ENCODE measurements at places on chromosomes 3 and 15.

DNA sequence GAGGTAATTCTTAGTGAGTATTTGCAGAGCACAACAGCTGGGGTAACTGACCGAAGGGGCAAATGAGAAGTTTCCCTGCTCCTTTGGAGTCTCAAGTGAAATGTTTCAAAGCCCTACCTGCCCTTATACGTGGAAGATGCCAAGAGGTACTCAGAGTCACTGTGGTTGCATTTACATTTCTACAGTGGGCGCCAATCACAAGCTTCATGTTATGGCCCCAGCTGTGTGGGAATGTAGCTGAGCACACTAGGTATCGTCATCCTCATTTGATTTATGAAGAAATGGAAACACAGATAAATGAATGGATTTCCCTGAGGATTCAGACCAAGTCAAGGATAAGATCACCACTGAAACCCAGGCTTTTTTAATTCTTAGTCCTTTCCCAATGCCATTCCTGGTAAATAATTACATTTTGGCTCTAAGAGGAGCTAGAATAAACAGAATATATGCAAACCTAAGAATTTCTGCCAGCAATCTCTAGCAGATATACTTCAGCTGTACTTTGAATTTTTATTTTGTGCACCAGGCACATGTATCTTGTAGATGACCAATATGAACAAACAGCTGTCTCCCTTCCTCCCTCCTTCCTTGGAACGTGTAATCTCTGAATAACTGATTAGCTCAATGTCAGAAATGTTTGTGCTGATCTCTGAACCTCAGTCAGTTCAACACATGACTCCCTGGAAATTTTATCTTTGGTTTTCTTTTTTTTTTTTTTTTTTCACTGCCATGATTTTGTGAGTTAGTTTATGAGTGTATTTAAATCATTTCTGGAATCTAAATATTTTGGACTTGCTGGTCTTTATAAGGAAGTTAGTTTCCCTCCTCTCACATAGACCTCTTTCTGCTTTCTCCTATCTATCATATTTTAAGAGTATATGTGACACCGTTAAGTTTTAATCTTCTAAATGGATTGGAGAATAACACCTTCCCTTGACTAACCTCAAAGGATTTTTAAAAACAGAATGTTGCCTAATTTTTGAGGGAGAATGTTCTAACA lies 69.2 kb downstream of the MAP2K5 start:
- no peak for DNase-seq

DNA sequence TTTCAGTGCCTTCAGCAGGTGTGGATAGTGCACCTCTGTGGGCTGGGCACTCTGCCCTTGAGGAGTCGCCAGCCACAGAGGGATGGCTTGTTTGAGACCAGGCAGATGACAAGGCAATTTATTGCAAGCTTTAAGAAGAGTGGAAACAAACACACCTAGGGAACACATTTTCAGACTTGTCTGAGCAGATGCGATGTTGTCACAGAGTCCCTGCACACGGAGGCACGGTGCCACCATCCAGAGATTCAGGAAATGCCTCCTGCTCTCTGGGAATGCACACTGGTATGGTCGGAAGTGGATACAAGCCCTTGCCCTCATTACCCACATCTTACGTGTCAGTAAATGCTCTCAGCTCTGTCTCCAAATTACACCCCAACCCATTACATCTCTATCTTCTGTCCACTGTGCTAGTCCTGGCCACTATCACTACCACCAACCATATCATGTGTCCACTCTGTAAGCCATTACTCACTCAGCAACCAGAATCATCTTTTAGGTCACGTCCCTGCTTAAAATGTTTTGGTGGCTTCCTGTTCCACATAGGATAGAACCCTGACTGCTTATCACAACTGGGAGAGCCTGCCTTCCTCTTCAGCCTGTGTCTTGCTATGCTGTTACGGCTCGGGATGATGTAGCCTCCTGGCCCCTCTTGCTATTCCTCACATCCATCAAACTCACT lies 196.9 kb downstream of the SLCO3A1 start:
- no peak for DNase-seq

- DNase-seq = no peak
These were observed at the start of gene MYLK for GRCh38 chr3:123884203-123884831. TSS of gene MYLK (minus strand) at chr3:123884332. CDS start at chr3:123793841, 90,491 bp downstream.

DNA sequence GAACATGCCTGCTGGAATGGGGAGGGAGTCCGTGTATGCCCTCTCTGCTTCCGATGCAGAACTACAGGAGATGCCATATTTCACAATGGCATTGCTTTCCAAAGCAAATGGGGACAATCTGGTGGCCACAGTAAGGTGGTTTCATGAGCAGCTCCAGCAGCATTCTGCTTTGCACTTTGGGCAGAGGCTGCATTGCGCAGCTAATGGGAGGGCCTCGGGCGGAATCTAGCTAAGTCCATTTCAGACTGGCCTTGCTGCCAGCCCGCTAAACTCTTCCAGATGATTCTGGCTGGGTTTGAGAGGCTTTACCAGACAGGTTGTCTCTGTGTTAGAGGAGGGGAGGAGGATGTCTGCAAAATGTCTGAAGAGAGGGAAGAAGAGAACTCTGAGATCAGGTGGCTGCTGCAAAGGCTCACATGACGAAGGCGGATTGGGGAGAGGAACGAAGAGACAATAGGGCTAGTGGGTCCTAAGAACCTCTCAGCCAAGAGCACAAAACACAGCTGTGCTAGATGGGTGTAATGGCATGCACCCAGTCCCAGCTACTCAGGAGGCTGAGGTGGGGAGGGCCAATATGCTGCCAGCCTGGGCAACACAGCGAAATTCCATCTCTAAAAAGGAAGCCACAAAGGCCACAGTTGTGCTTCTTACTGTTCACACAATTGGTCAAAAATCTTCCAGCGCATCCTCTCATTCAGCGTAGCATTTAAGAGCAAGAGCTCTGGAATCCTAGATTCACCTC lies 63.7 kb downstream of the BDH1 start:
- DNase-seq = no peak

DNA sequence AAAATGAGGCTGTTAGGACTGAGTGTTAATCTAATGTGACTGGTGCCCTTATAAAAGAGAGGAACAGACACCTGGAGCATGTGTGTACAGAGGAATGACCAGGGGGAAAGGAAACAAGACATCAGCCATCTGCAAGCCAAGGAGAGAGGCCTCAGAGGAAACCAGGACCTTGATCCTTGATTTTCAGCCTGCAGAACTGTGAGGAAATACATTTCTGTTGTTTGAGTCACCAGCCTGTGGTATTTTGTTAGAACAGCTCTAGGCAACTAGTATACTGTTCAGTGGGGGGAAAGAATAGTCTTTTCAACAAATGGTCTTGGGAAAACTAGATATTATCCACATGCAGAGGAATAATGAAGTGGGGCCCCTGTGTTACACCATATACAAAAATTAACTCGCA lies 80.6 kb downstream of the CCR1 start:
- no peak for DNase-seq

- DNase-seq = no peak
These were observed 3.0 kb downstream of the DGKG start for GRCh38 chr3:186359078-186359477.

DNA sequence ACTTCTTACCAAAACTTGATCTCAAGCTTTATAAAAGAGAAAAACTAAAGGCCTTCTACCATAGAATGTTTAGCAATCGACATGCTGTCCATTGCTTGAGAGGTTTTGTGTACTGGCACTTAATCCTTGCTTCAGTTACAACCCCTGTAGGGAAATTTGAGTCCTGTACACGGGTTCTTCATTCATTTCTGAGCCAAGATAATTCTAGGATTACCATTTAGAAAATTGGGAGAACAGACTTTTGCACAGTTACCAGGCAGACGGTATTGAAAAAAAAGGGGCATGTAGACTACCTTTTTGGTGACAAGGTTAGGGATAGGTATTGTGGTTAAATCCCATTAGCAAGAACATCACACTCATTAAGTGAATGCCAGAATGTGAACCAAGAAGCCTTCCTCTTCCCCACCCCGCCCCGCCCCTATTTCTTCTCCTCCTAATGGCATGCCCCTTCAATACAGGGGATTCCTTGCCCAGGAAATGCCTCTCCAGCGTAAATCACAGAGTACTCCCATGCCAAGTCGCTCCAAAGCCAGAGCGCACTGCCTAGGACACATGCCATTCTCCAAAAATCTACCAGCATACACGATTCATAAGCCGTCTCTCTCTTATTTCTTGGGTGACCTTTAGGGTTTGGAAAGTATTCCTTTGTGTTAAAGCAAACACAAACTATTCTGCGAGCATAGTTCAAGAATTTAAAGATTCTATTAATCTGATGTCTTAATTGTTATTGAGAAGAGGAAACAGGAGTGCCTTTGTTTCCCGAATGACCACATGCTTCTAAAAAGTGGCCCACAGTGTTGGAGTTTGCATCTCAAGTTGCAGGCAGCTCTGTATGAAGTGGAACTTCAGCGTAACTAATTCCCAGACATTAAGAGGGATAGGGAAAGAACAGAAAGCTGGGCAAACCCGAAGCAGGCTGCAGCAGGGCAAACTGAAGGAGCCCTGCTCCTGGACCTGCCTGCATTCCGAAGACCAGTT lies 164.0 kb upstream of the NR2F2 start:
- DNase-seq = no peak

DNA sequence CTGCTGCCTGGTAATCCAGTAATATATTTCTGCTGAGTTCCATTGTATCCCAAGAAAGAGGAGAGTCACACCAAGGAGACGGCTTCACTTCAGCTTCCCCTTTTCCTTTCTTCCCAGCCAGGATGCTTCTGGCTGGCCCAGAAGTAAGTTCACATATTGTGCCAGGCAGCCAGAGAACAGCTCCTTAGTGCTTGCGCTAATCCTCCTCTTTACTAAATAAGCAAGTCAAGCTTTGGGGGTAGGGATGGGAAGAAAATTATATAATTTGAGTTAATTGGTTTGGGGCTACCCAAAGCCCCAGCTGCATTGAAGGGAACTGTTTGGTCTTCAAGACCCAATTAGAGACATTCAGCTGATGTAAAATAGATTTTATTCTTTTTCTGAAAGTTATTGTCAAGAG lies 218.8 kb upstream of the HES1 start:
- no peak for DNase-seq

DNA sequence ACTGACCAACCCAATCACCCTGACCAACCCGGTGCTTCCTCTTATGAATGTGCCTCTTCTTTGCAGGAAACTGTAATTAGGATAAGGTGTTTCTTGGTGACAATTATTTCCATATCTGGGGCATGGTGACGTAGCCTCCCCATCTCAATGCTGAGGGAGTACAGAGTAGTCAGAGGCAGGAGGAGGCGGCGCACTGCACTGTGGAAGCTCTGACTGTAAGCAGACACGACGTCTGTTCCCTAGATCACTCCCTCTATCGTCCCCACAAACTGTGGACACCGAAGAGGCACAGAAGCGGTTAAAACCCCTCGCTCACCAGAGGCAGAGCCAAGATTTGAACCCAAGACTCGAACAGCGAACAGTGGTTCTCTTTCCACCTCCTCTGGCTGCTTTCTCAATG lies 231.0 kb upstream of the IGF1R start:
- no peak for DNase-seq

GRCh38 chr3:20052851-20053250 lies 12.6 kb downstream of the KAT2B start:
- no peak for DNase-seq

- peak; percentile 46 for DNase-seq
These were observed 12.7 kb downstream of the SOX2 start for GRCh38 chr3:181724192-181724965.

DNA sequence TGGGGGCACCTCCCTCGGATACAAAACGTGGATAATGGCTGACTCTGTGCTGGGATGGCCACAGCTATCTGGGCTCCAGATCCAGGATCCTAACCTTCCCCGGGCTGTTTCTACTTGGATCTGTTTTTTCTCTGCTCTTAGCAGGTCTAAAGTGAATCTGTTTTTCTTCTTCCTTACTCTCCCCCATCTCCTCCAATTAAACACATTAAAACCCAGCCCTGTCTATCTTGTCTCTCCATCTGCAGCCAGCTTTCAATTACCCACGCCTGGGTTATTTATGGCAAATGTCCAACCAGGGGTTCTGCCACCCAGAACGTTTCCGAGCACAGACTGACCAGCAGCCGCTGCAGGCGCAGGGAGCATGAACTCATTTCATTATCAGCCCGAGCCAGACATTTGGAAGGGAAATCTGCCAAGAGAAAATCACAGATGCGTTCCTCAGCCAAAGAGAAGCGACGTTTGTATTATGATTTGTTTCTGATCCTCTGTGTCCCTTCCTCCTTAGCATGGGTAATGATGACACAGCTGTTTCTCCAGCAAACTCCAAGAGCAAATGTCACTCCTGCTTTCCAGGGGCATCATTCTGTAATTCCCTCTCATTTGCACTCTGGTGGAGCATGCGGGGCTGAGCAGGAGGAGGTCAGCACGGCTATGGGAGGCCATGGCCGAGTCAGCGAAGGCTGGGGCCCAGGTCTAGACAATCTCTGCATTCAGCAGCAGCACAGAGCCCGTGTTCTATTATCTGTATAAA lies 42.0 kb downstream of the UMPS start:
- peak; percentile 92 for DNase-seq

- no peak for DNase-seq
These were observed at the start of gene SLITRK3 for GRCh38 chr3:165195640-165196576. TSS of gene SLITRK3 (minus strand) at chr3:165196384. CDS start at chr3:165190830, 5,554 bp downstream.

DNA sequence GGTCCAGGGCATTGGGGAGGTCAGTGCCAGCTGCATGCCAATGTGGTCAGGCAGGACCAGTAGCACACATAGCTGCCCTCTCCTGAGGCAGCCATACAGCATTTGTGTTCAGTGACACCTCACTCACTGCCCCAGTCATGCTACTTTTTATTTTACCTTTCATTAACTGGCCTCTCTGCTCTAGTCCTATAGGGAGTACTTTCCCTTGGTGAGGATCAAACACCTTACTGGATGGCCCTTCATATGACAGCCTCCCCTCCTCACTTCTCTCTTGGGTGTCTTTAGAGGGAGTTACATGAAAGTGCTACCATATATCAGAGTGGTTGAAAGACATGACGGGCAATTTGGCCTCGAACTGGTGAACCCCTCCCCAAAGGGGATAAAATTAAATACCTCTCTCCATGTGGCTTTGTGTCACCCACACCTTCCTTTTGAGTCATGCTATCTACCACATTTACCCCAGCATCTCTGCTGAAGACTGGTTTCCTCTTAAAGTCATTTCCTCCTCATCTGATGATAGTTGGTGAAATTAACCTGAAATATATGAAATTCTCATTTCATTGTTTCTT lies 17.6 kb downstream of the RLBP1 start:
- no peak for DNase-seq

DNA sequence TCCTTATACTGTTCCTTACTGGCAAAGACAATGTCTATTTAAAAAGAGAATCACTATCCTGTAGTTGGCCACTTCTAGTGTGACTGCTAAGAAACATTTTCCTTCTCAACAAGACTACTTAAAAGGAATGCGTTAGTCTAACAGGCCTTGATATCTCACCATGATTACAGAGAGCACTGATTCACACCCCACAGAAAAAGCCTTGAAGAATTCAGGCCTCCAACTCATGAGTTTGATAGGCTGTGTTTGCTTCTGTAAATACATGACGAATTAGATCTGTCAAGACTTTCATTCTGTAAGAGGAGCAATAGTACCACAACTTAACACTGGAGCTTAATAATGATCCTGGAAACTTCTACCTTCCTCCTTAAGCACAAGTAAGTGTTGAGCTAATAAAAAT lies 432.8 kb upstream of the NR2F2 start:
- DNase-seq = no peak

- DNase-seq = no peak
These were observed 72.6 kb downstream of the FOXB1 start for GRCh38 chr15:60076582-60077276.

- DNase-seq = no peak
These were observed 146.3 kb upstream of the CTDSPL start for GRCh38 chr3:37715358-37715757.

GRCh38 chr15:31615643-31616415 lies 289.2 kb downstream of the KLF13 start:
- DNase-seq = no peak
